Left ventricle myocardium inferior (tissue), 1 donor: ENCODE measurements at places on chromosomes 6 and 20. TPM values are rescaled to one million over a fixed set of nuclear protein-coding genes. Genes with fewer than 3 reads are reported as not detected.

The SIRPB1 gene
- 0.27 TPM for total RNA-seq

The FUT9 gene
- not detected for total RNA-seq

The MYLK2 gene
- total RNA-seq = 0.25 TPM

The CAP2 gene
- total RNA-seq = 149 TPM

The C6orf15 gene
- not detected for total RNA-seq

The ITPR3 gene
- total RNA-seq = 5.6 TPM

The ECT2L gene
- 1.6 TPM for total RNA-seq

GRCh38 chr6:157688960-157689599, 134.0 kb upstream of the SNX9 start:
- no peaks in the 10 kb centered on the region for H3K27me3 ChIP-seq
- no peak for DNase-seq
- H3K4me1 ChIP-seq = peaks cover 26% of the 10 kb centered on the region

DNA sequence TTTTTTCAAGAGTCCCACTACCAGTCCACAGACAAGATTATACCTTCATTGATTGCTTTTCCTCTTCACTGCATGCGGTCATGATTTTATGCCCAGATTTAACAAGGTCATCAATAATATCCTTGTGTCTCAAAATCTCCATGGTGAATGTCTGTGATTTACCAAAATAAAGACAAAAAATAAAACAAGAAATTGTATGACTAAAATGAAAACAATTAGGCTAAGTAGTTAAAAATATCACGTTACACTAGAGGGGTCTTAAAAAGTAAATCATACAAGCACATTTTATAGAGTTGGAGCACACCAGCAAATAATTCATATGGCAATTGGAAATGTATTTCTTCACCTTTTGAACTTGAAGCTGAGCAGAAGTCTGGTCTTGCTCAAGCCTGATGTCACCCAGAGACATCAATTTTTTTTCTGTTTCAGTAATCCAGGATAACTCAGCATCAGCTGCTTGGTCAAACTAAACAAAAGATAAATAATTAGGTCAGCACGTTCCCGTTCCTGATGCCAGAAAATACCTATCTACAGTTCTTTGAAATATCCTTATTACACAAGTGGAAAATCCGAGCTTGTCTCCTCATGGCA, 125.4 kb downstream of the DST start:
- H3K36me3 ChIP-seq = peaks cover 71% of the 10 kb centered on the region
- peaks cover 78% of the 10 kb centered on the region for H3K4me1 ChIP-seq
- H3K4me3 ChIP-seq = no peak overlapping the region
- no peak for DNase-seq

GRCh38 chr6:45431317-45432065, 53.8 kb upstream of the SUPT3H start:
- H3K4me3 ChIP-seq = no peak overlapping the region
- no peaks in the 10 kb centered on the region for H3K36me3 ChIP-seq
- peaks cover 3% of the 10 kb centered on the region for H3K4me1 ChIP-seq
- DNase-seq = no peak

DNA sequence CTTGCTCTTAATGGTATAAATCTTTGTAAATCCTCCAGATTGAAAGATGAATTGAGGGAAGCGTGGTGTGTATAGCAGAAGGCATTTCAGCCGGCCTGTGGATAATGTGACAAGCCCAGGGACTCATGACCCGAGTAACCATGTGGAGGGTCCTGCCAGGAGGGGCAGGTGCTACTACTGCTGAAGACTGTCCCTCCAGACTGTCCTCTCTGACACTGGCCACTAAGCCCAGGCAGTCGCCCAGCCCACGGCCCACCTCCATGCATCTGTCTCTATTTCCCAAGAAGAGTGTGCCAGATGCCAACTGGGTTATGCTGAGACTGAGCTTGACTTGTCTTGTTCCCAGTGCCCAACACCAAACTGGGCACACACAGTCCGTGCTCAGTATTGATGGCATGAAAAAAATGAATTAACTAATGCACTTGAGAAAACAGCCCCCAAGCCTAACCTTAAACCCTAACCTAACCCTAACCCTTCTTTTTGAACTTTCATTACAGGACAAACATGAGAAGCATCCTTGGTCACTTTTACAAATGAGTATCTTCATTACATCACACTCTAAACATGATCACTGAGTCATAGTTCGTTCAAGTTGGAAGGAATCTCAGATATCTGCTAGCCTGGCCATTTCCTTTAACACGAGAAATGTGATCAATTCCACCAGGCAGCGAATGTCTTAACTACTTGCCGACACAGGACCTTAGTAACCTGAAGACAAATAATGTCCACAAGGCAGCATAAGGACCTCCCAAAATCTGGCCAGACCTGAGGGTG, 182.2 kb upstream of the RREB1 start:
- H3K27me3 ChIP-seq = no peaks in the 10 kb centered on the region
- H3K27ac ChIP-seq = no peak overlapping the region
- no peak overlapping the region for H3K4me3 ChIP-seq
- H3K4me1 ChIP-seq = peaks cover 23% of the 10 kb centered on the region
- DNase-seq = no peak

DNA sequence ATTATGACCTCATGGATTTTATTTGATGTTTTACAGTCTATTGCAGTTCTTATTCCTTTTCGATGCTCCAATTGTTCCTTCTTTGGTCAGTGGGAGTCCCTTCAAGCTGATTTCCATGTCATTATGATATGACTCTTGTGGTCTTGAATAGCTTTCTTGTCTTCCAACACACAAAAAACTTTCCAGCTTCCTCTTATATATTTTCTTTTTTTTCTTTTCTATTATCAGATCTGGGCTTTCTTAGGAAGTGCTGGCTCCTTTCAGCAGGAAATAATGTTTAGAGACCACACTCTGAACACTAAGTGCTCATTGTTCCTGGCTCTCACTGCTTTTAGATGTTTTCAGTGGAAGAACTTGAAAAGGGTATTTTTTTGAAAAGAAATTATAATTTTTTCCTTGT, 3.1 kb upstream of the SLC17A1 start:
- no peak overlapping the region for H3K27ac ChIP-seq
- DNase-seq = no peak
- no peak overlapping the region for H3K4me3 ChIP-seq

GRCh38 chr6:958488-958887, 265.5 kb upstream of the EXOC2 start:
- DNase-seq = no peak
- H3K27ac ChIP-seq = no peak overlapping the region
- no peaks in the 10 kb centered on the region for H3K4me1 ChIP-seq
- no peak overlapping the region for H3K4me3 ChIP-seq

- no peak overlapping the region for H3K27ac ChIP-seq
- peaks cover 34% of the 10 kb centered on the region for H3K36me3 ChIP-seq
- no peak overlapping the region for H3K4me3 ChIP-seq
- no peaks in the 10 kb centered on the region for H3K4me1 ChIP-seq
- DNase-seq = no peak
Observed at GRCh38 chr6:2274981-2275891, 29.8 kb upstream of the GMDS start.

DNA sequence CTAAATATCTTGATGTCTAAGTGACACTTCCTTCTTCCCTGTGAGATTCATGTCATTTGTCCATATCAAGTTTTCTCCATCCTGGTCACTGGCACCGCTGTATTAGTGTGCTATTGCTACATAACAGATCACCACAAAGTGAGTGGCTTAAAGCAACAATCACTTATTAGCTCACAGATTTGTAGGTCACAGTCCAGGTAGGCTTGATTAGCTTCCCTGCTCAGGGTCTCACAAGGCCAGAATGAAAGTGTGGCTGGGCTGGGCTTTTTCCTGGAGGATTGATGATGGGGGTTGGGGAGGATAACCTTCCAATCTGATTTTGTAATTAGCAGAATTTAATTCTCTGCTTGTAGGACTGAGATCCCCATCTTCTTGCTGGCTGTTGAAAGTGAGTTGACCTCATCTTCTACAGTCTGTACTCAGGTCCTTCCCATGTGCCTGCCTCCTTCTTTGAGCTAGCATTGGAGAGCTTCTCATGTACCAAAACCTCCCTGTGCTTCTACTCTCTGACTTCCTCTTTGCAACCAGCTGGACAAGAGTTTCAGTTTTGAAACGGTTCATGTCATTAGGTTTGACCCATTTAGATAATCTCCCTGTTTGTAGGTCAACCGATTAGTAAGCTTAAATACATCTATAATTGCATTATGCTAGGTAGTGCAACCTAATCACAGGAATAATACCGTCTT, 152.4 kb upstream of the MAN1A1 start:
- H3K27me3 ChIP-seq = no peaks in the 10 kb centered on the region
- DNase-seq = no peak
